Fibroblast of skin of back (primary cell): ENCODE measurements at places on chromosomes 5 and 9.

GRCh38 chr5:69502767-69503488 is 10.3 kb downstream of the OCLN start:
- peak; percentile 71 for DNase-seq

DNA sequence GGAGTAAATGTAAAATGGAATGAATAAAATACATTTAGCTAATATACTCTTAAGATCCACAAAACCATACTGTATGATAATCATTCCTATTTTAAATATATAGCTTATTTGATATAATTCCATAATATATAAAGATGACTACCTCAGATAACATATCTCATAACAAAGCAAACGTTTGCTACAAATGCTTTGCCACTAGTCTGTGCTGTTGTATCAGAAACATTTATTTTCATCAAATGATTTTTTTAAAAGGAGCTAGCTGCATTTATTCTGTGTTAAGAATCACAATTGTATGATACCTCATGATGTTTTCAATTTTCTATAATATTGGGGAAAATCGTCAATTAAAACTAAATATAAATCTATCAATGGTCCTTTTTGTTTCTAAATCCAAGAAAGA is 567.2 kb downstream of the PTPRD start:
- peak; percentile 19 for DNase-seq

GRCh38 chr5:89994266-89994665 is 415.3 kb downstream of the CETN3 start:
- peak; percentile 92 for DNase-seq

DNA sequence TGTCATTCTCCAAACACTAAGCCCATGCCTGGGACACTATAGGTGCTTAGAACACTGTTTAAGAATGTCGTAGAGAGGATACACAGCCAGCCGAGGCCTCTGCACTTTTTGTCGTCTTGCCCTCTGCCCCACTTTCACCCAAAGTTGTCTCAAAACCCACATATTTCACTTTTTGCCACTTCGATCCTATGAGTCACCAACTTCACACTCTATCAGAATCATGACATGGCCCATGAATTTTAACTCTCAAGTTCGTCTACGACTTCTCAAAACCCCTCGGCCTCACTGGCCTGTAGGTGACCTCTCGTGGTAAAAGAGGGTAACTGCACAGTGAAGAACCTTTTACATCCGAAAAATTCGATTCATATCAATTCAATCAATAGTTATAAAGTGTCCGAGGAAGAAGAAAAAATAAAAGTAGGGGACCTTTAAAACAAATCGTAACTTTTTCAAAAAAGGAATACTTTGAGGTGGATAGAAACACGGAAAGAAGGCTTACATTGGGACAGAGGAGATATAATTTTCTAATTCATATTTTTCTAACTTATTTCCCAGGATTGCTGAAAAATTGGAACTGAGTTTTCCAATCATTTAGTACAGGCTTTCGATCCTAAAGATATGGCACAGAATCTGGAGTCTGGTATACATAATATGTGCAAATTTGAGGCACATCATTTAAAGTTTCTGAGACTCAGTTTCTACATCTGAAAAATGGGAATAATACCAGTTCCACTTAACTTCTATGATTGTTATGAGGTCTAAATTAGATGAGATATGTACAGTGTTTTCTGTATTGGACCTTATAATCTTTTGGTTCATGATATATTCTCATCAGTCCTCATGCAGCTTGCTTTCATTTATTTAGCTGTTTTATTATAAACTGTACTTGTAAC is 122.6 kb downstream of the APBA1 start:
- DNase-seq = peak; percentile 61

GRCh38 chr9:113999256-114000062 is 78.6 kb downstream of the AMBP start:
- DNase-seq = no peak

GRCh38 chr9:111615928-111616327 is 15.2 kb upstream of the DNAJC25 start:
- DNase-seq = peak; percentile 11

DNA sequence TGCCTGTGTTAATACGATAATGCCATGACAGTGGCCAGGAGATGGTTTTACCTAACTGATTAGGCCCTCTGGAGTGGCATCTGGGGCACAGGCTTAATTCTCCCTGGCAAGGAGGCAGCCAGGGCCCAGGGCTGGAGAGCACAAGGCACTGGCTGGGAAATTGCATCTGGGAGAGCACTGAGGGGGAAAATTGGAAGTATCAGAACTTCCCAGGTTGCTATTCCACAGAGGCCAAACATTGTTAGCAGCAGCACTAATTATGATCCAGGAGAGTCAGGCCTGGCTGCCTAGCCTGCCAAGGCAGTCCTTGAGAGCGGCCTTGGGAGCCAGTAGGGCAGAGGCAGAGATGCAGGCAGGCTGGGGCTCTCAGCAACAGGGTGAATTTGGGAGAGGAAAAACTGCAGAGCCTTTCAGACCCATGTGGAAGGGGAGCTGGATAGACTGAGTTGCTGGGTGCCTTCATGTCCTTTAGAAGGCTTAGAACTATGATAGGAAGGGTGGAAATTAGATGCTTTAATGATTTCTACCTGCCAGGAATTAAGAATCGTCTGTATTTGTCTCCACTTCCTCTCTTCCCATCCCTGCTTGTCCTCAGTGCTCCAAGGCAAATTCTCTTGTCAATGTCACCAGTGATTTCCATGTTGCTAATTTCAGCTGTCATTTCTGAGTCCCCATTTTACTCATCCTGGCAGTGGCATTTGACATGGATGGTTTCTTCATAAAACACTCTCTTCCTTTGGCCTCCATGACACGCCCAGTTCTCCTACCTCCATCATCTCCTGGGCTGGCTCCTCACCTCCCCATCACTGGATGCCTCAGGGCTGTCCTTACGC is 56.1 kb upstream of the HSPA9 start:
- DNase-seq = no peak
